Left colon (tissue), 2 donors: ENCODE measurements at places on chromosomes 1 and 21. TPM values are rescaled to one million over a fixed set of nuclear protein-coding genes. Genes with fewer than 3 reads are reported as not detected.

GRCh38 chr1:228804640-228805413, 69.5 kb downstream of the RHOU start:
- no peak for DNase-seq

DNA sequence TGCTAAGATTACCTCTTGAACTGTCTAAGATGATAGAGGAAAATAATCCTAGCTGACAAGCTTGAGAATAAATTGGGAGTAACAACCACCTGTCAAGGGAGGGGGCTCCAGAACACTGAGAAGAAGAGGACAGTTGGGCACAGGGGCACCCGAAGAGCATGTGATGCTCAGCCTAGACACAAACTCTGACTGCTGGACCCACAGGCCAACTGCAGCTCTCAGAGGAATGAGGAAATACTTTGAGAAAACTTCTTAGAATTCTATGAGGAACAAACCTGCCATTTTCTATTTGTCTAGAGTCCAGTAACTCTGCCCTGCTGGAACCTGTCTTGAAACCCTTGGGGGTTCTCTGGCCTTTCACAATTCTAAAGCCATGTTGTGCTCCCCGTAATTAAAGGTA, 124.1 kb upstream of the KCNK2 start:
- DNase-seq: no peak

Gene PGLYRP3
- not detected for total RNA-seq

Gene VWA5B1
- total RNA-seq: 0.28 TPM

DNA sequence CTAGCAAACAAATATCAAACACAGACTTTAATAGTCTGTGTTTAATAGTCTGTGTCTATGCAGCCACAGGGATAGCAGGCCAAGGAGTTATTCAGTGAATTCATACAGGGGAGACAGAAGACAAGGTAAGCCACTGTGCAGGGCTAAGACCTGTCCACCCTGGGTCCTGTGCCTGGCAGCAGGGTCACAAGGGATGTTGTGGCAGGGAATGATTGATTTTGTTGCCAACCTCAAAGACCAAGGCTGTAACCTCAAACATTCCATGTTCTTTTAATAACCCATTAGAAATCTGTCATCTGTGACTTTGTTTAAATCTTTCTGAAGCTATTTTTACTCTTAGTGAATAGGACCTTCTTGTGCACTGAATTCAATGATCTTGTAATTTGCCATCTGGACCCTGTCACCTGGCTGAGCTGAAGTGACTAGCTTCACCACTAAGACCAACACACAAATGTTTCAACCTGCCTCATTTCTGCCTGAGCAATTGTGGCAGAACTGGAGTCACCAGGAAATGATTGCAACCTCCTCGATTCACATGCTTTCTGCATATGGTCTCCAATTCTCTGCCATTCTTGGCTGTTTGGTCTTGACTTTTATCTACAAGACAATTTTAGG, 154.2 kb downstream of the ASTN1 start:
- DNase-seq: no peak

DNA sequence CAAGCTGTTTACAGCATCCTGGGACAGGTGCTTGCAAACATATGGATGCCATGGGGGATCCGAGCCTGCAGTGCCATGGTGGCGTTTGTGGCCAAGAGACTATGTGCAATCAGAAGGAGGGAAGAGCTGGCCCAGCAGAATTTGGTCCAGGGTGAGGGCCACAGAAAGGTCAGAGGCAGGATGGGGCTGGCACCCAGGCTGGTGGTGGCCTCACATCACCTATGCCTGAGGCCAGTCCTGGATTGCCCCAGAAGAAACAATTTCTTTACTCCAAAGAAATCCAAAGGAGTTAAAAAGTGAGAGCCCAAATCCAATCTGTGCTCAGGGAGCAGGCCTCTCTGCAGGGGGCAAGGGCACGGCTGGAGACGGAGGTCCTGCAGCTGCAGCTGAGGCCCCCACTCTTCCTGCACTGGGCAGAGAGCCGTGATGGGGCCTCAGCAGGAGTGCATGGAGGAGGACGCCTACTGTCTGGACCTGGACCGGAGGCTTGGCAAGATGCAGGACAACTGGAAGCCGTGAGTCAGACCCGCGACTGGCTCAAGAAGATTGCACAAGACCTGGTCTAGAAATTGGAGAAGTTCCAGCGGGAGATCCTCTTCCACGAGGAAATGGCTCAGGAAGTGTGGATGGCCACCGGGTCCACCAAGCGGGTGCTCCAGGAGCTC, 163.5 kb downstream of the RYR2 start:
- DNase-seq: no peak

DNA sequence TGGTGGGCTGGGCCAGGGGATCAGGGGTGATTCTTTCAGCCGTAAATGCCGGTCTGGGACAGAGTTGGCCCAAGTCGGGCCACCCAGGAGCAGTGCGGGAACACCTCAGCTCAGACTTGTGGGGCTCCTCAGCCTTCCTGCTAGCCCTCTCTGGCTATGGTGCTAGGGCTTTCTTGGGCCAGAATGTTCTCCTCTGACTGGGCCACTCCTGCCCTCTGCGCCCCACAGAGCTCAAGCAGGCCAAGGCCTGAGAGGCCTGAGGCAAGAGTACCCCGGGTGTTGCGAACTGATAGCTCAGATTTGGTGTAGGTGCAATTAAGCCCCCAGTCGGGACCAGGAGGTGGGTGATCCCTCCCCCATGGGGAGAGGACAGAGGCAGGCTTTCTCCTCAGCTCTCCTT, 51.8 kb downstream of the LGR6 start:
- DNase-seq: no peak

GRCh38 chr1:156129687-156130577, 15.4 kb downstream of the LMNA start:
- DNase-seq: peak; percentile 85

DNA sequence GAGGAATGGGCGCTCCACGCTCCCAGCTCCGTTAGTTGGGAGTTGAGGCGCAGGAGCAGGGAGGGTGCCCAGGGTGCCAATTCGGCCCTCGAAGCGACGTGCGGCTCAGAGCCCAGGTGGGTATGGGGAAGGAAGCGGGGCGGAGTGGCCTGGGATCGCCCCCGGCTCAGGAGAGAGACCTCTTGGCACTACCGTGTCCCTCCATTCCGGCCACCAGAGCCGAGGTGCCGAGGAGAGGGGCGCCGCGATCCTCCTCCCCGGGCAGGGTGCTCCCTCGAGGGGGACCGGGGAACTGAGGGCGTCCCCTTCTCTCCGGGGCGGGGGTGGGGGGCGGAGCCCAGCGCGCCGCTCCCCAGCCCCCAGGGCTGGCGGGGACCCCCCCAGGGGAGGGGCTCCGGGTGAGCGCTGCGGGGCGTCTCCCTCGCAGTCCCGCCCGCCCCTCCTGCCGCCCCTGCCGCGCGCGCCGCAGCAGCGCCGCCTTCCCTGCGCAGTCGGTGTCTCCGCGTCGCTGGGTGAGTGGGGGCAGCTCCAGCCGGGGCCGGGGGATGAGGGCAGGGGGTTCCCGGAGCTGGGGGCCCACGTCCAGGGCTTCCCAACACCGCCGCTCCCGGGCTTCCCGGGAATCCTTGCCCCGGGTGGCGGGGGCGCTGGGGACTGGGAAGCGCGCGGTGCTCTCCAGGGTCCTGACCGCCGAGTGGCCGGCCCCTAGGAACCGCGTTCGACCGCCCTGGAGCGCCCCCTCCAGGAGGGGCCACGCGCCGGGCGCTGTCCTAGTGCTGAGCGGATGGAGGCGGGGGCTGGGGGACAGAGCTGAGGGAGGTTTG, at the start of gene HPCA:
TSS of gene HPCA (plus strand) at position 488 of the 824 bp plus-strand sequence. CDS start 2,408 bp downstream, outside the sequence.
- DNase-seq: no peak

DNA sequence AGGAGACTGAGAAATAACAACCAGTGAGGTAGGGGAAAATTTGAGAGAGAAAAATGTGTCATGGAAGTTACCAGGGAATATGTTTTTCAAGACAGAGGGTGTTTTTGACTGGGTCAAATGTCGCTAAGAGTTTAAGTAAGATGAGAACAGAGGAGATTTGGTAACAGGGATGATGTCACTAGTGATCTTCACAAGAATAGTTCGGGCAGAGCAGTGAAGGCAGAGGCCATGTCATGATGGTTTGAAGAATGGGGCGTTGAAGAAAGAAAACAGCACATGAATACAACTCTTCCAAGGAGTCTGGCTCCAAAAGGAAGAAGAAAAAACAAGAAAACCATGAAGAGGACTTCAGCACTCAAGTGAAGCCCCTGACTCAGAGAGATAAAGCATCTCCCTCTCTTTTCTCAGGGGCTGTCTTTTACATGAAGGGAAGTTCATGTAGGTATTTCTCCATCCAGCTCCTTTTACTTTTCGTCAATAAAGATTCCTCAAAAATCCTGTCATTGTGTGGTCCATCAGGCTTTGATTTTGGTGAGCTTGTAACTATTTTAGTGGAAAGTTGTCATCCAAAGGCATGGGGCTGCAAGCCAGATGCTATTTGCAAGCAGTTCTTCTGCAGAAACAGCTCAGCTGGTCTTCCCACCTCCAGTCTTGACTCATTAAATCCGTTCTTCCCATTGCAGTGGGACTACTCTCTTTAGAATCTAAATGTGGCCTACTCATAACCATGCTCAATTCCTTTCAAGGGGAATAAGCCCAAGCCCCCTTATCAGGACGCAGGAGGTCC, 397.3 kb downstream of the LMX1A start:
- no peak for DNase-seq

GRCh38 chr1:198681252-198681651, 42.4 kb downstream of the PTPRC start:
- DNase-seq: no peak

- no peak for DNase-seq
Observed at GRCh38 chr21:29084372-29084771, 10.9 kb upstream of the CCT8 start.

Gene WARS2
- 13.7 TPM for total RNA-seq

DNA sequence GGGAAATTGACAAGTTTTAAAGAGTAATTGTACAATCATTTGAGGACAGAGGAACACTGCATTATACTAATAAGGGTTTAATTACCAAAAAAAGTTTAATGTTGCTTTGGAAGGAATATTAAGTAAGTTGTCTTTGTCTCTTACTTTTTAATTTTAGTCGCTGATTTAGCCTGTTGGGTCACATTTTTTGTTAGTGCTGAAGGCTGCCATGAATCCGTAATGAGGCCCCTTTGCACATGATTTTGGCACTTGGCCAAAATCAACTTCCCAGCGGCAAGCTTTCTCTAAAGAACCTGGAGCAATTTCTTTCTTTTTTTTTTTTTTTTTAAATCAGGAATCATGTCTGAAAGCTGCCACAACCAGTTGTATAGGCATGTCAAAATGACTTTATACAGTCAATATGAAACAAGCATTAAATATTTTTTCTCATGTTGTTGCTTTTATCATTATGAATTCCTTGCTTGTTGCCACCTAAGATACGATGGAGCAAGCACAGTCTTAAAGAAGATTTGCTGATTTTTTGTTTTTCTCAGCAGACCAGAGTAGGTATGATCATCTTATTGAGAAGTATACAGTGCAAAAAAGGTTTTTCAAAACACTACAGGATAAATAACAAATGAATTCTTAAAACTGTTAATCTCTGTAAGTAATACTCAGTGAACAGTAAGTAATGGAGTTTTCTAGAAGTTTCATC, 690.4 kb downstream of the USP25 start:
- no peak for DNase-seq

- DNase-seq: no peak
Observed at GRCh38 chr1:116128664-116129063, 17.5 kb downstream of the MAB21L3 start.

Gene TNFRSF1B
- 18.6 TPM for total RNA-seq

DNA sequence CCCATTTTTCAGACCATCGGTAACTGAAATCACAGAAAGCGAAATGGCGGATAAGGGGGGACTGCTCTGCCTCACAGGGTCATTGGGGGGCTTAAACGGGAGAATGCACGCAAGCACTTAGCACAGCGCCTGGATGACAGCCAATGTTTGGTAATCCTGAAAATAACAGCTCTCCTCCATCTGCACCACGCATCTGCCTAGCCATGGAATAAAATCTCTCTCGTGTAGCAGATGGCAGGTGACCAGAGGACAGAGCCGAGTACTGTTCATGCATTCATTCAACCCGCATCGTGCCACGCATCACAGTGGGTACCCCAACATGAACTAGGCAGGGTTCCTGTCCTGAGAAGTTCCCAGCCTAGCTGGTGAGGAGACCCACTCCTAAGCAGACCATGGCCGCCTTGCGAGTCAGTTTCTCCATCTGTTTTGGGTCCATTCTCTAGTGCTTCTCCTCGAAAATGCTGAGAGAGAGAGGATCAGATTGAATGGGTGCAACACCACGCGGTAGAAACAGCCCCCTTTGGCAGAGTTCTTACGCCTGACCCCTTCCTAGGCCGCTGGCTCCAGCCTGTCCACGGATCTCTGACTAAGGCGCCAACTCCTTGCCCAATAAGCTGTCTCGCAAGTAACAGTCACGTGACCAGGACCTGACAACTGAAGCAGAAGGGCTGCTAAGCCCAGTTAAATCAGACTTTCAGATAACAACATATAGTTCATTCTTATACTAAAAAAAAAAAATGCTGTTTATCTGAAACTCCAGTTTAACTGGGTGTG, 7.3 kb downstream of the SLC1A7 start:
- peak; percentile 64 for DNase-seq
